ENCODE measurements at places on chromosomes 1 and 21. TPM values are rescaled to one million over a fixed set of nuclear protein-coding genes. Genes with fewer than 3 reads are reported as not detected.

FBXO28 gene
- total RNA-seq: 26.2 TPM

SLC44A5 gene
- total RNA-seq: not detected

CGN gene
- total RNA-seq: 5.5 TPM

ABCA4 gene
- total RNA-seq: not detected

PROX1 gene
- total RNA-seq: 0.11 TPM

GSTM5 gene
- total RNA-seq: not detected

GNG5 gene
- total RNA-seq: 83.4 TPM

CAMK1G gene
- not detected for total RNA-seq

PLPPR4 gene
- not detected for total RNA-seq

OR10X1 gene
- total RNA-seq: not detected

MAP3K21 gene
- 7.3 TPM for total RNA-seq

C2CD4D gene
- 3.9 TPM for total RNA-seq

SLC44A3 gene
- not detected for total RNA-seq

GUCA2B gene
- not detected for total RNA-seq

IL10 gene
- total RNA-seq: 1.8 TPM

CFAP141 gene
- not detected for total RNA-seq

KCNN3 gene
- total RNA-seq: 0.11 TPM

TNFRSF14 gene
- 299 TPM for total RNA-seq

PODN gene
- not detected for total RNA-seq

PALMD gene
- total RNA-seq: not detected

ANKRD45 gene
- total RNA-seq: not detected

LRRC53 gene
- total RNA-seq: not detected

GBP6 gene
- 0.58 TPM for total RNA-seq

CR2 gene
- total RNA-seq: not detected

LRRC38 gene
- not detected for total RNA-seq

DEPDC1 gene
- total RNA-seq: 25.3 TPM

TRMT1L gene
- 23.7 TPM for total RNA-seq

C1orf141 gene
- 0.82 TPM for total RNA-seq

HPCA gene
- not detected for total RNA-seq

CLCNKB gene
- total RNA-seq: not detected

NBPF6 gene
- total RNA-seq: not detected

SDC3 gene
- not detected for total RNA-seq

OR6Y1 gene
- not detected for total RNA-seq

PPM1J gene
- total RNA-seq: 0.69 TPM

BRDT gene
- total RNA-seq: not detected

RNASEL gene
- 8.4 TPM for total RNA-seq

PIK3CD gene
- 120 TPM for total RNA-seq

KRTAP13-2 gene
- total RNA-seq: not detected

ISG15 gene
- 13.5 TPM for total RNA-seq

RAB42 gene
- total RNA-seq: not detected

GCSAML gene
- total RNA-seq: not detected

MMEL1 gene
- 0.54 TPM for total RNA-seq
